Fibroblast of skin of right biceps (primary cell): ENCODE measurements at places on chromosomes 3 and 15.

- DNase-seq: peak; percentile 9
Measured at GRCh38 chr3:39870706-39871105, 61.3 kb downstream of the MYRIP start.

- no peak for DNase-seq
Measured at GRCh38 chr15:85116494-85116893, 134.8 kb downstream of the PDE8A start.

- DNase-seq: no peak
Measured at GRCh38 chr3:61090389-61091169, 160.7 kb downstream of the FHIT start.

- DNase-seq: no peak
Measured at GRCh38 chr3:72855001-72855400, 6.8 kb upstream of the SHQ1 start.

- no peak for DNase-seq
Measured at GRCh38 chr3:57942872-57943283, 65.3 kb upstream of the FLNB start.

DNA sequence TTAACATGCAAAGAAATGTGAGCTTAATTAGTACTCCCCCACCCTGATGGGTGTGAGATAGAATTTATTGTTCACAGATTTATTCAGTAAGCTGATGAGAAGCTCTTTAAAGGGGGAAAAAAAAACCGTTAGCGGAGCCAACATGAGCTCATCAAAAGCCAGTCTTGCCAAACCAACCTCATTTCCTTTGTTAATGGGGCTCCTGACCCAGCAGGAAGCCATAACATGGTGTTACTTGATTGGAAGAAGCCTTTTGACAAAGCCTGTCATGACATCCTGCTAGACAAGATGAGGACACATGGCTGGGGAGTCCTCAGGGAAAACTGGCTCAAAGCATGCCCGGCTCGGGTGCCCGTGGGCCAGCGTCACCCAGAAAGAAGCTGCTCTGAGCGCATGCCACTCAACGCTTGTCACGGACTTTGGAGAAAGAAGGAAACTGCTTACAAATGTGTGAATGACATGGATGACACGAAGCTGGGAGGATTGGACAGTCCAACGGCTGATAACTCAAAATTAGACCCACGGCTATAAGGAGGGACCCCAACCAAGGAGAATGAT lies 64.6 kb downstream of the SLCO2A1 start:
- DNase-seq: peak; percentile 85

DNA sequence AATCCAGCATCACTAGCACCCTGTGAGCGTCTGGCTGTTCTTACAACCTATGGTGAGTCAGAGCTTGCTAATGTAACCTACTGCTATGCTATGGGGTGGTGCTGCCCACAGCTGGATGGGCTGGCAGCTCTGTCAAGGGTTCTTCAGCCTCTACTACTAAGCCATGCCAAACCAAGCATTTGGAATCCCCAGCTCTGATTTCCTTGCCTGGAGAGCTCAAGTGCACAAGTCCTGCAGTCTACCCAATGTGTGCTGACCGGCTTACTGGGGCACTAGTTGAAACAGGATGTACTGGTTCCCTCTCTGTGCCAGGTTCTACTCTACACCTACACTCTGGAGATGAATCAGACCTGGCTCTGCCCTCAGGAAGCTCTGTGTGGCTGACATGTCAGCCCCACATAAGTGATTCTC lies 4.2 kb downstream of the TEX264 start:
- no peak for DNase-seq

DNA sequence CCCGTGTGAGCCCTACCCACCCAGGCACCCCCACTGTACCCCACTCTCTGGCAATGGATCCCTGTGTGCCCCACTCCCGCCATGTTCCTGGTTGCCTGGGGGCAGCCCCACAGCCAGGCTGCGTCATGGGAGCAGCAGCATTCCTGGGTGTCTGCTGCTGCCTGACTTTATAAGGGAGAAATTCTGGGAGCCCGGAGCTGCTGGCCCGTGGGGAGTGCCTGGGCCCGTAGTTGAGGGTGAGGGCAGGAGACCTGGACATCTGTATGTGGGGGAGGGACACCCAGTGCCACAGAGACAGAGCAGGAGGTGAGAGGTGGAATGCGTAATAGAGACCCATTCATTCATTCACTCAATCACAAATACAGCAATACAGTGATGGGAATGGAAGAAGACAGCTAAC lies 15.1 kb downstream of the CSPG4 start:
- no peak for DNase-seq

- DNase-seq: peak; percentile 91
Measured at GRCh38 chr15:51227940-51228732, 110.3 kb downstream of the CYP19A1 start.

DNA sequence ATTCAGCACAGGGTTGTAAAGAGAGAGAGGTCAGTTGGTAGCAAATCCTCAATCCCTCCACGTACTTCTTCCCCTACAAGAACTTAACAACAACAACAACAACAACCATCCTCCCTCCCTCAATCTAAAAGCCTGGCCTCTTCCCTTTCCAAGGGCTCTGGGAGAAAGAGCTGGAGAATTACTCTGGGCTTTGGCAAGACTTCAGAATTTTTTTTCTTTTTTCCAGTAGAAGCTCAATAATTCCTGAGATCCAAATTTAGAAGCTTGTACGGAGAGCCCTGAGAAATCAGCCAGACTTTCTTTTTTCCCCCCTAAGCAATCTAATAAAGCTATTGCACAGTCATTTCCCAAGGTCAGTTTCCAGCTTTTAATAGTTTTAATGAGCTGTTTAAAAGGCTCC lies 95.8 kb upstream of the CACNA2D3 start:
- DNase-seq: no peak

DNA sequence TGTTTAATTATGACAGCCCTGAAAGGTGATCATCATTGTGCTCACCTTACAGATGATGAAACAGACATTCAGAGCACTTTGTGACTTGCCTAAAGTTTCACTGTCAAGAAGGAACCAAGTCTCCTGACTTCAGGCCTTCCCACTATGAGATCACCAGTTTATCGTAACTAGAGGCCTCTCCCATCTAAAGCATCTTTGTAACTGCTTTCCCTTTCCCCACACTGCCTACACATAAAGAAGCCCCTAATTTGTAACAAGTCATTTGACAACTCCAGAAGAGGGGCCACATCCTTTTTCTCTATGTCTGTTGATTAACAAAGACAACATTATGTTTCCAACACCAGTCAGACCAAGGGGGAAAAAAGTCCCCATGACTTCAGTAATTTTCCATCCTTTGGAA lies 1.1 kb downstream of the KLHL6 start:
- no peak for DNase-seq

- DNase-seq: no peak
Measured at GRCh38 chr15:46170326-46170725, 535.5 kb downstream of the SQOR start.

- DNase-seq: no peak
Measured at GRCh38 chr15:75062706-75063105, 39.3 kb downstream of the PPCDC start.

DNA sequence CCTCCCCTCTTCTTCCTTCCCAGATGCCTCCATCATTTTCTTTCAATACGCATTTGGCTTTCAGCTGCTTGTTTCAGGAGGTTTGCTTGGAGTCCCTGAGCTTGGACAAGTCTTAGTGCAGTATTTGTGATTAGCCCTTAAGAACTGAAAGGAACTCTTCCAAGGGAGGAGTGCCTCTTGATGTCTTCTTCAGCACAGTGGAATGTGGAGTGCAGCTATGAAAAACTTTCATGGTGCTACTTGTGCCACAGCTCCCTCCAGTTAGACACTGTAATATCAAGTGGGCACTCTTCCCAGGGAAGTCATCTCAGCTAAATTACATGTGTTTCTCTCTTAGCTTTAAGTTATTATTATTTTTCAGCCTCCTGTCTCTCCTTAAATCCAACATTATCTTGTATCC lies 173.1 kb downstream of the NECTIN3 start:
- DNase-seq: peak; percentile 7

DNA sequence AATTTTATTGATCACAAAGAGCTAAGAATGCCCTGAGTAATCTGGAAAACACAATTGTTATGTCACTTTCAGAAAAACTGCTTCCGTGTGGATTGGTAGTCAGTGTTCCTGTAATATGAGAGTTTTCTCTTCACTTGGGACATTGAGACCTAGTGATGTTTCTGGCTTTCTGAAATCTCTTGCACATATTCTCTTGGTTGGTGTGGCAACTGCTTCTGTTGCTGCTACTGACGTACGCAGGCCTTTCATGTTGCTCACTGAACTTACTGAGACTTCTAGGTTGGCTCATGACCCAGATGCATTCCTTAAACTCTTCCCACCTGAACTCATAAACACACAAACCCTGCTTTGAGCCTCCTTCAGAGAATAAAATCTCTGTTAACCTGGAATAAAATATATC lies 175.0 kb upstream of the PFN2 start:
- DNase-seq: peak; percentile 62

- no peak for DNase-seq
Measured at GRCh38 chr3:173737167-173737808, 339.7 kb downstream of the NLGN1 start.

- no peak for DNase-seq
Measured at GRCh38 chr15:55786341-55786740, 43.4 kb upstream of the PRTG start.

DNA sequence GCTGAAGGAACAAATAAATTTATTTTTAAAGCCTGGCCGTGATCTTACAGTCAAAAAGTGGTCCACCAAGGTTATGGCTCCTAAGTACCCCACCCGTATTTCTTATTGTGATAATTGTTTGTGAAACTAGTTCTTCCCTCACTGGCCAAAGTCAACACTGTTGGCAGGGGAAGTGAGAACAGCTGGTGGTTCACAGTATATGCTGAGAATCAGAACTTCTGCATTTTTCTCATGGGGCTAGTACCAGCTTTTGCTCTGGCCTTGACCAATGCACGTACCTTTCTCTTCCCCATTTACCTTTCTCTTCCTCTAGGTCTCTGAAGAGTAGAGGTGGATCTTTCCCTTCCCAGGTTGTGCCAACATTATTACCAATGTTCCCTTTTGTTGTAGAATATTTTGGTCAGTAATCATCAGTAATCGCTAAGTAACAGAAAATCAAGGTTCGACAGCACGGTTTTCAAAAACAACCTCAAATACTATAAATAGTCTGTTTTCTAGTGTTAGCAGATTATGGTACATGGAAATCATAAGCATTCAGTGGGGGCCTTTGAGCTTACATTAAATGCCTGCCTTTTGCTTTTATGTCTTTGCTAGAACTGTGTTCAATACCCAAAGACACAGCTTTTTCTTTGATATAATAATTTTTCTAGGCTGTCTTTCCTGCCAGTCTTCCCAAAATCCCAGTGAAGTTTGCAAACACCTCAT lies 268.0 kb downstream of the LPP start:
- no peak for DNase-seq

- no peak for DNase-seq
Measured at GRCh38 chr3:35674451-35675109, 35.3 kb downstream of the ARPP21 start.

GRCh38 chr3:108420926-108421325 lies 89.5 kb downstream of the MYH15 start:
- DNase-seq: peak; percentile 85

- DNase-seq: peak; percentile 30
Measured at GRCh38 chr15:92653836-92654539, 1.6 kb downstream of the FAM174B start.

DNA sequence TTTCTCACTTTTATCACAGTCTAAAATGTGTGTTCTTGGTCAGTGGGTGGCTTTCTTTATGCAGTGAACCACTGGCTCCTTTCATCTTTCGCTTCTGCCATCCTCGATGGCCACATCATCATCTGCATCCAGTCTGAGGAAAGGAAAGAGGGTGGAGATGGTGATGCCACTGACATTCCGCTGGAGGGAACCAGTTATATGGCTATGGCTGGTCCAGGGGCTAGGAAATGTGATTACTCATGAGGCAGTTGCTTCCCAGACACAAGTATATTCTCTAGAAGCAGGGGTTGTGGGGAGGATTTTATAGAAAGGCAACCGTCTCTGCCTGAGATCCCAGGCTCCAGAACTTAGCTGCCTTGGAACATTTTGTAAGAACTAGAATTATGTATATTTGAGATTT lies 246.7 kb upstream of the AZI2 start:
- DNase-seq: no peak

GRCh38 chr3:68483041-68483440 lies 449.3 kb downstream of the TAFA4 start:
- no peak for DNase-seq

- no peak for DNase-seq
Measured at GRCh38 chr15:74184582-74185091, 11.1 kb downstream of the ISLR start.

- no peak for DNase-seq
Measured at GRCh38 chr3:111368056-111368455, 173.9 kb upstream of the CD96 start.

GRCh38 chr3:51538459-51539290 lies at the start of gene RAD54L2:
Gene RAD54L2 (plus strand): TSS chr3:51538719. CDS start chr3:51590421, 51,702 bp downstream.
- DNase-seq: peak; percentile 86

DNA sequence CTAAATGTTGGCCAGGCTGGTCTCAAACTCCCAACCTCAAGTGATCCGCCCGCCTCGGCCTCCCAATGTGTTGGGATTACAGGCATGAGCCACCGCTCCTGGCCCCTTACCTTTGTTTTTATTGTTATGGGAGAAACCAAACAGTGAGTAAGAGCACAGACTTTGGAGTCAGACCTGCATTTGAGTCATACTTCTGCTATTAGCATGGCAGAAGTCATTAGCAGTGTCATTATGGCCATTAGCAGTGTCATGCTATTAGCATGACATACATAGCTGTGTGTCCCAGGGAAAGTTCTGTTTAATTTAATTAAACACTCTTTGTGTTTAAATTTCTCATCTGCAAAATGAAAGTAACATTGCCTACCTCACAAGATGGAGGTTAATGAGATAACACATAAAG lies 54.8 kb downstream of the SQOR start:
- no peak for DNase-seq

DNA sequence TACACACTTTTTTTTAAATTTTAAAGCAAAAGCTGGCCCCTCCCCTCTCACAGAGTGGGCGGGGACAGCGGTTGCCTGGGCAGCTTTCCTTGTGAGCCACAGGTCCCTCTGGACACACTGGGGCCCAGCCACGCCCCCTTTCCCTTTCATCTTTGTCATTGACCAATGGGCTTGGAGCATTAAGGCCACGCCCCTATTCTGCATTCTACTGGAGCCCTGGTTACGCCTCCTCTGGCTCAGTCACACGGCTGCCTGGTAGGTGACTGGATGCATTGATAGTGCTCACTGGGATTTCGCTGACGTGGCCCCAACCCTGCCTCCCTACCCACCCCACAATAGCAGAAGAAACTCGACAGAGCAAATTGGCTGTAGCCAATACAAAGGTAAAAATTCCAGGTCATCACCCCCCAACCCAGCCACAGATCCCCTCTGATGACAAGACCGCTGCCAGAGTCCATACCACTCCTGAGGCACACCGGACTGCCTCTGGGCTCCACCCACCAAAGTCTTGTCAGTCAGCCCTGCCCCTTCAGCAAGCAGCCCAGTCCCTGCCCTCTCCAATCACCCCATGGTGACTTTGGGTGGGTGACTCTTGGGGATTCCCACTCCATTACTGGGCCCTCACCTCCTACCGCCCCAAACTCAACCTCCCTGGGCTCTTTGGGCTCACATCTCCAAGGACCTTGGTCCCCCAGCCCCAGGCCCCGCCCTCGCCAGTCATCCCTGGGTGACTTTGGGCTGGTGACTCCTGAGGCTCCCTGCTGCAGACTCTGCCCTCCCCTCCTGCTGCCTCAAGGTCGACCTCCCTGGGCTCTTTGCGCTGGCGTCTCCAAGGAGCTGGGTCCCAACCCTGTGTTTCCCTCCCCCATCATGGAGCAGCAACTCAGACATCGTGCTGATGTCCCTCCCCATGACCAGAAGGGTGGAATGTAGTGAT lies 112.2 kb upstream of the FAN1 start:
- DNase-seq: peak; percentile 22
